Muscle of arm (tissue), 14 donors: ENCODE measurements at places on chromosomes 1 and 21.

DNA sequence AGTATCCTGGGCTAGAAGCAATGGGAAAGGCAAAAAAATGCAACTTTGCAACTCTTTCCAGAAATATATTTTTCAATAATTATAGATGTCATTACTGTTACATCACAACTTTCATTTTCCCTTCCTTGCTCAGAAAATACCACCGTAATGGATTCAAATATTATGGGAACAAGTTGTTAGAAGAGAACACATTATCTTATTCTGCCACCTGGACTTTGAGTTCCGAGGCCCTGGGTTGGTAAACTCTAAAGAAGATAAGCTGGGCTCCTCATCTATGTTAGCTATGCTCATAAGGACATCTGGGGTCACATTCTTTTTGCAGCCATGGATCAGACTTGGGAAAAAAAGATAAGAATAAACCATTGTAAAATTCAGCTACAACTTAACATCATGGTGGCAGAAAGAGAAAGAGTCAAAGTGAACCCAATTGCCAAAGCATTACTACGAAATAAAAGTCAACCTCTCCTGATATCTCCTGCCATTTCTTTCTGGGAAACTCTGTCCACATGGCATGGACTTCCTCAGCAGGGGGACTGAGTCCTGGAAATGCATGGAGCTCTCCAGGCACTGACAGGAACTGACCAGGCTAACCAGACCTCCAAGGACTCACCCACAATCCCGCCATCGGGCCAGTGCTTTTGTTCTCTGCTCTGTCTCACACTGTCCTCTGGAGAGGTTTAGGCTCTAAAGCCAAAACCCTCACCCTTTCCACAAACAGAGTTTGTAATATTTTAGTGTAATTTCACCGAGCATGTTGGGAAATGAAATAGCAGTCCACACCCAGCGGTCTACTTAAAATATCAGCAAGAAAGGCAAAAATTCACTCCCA lies 499.1 kb upstream of the RUNX1 start:
- DNase-seq = no peak

DNA sequence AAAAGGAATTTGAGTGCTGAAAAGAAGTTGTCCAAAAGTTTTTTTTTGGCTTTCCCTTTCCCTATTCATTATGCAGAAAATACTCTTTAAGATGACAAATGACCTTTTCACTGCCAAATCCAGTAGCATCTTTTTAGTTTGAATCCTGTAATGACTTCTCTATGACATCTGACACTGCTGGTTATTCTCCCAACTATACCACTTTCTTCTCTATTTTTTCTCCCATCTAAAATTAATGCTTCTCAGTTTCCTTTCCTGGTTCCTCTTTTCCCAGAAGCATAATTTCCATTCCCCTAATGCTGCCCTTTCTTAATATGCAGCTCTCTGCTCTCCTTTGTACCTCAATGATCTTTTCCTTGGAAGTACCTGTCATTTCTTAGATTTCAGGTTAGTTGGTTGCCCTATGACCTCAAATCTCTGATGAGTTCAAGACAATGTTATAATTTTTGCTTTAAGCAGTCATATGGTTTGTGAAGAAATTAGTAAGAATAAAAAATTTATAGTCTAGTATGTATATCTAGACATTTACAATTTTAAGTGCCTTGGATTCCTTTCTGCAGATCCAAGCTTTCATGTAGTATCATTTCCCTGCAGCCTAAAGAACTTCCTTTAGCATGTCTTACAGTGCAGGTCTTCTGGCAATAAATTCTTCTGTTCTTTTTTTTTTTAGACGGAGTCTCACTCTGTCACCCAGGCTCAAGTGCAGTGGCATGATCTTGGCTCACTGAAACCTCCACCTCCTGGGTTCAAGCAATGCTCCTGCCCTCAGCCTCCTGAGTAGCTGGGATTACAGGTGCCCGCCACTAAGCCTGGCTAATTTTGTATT lies 150.8 kb downstream of the CDC42BPA start:
- no peak for DNase-seq

DNA sequence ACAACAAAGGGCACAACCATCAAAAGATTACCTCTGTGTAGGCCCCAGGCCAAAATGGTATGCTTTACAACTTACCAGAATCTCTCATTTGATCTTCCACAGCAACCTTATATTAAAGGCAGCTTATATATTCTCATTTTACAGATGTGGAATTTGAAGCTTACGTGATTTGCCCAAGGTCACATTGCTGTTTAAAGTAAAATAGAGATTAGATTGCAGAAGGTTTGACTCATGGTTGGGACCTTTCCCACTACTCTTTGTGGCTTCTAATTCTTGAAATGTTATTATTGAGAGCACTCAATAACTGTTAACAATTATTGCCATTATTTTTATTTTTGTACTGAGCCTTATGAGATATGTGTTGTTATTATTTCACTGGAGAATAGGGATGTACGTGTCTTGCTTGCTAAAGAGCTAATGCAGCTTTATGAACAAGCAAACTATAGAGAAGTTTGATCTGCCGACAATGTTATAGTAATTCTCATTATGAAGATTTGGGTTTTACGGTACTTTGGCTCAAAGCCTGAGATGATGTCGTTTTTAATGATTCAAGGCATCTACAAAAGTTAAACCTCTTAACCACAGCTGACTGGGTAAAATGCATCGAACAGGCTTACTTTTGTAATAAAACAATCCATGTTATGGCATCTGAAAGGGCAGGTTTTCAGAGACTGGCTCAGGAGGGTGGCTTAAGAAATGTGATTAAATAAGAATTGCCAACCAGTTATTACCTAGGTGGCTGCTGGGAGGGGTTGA lies 43.3 kb upstream of the TSNAX start:
- no peak for DNase-seq

- no peak for DNase-seq
Measured at GRCh38 chr1:247334378-247335133, 2.9 kb upstream of the ZNF496 start.

- DNase-seq = no peak
Measured at GRCh38 chr1:118298397-118298796, 113.4 kb upstream of the SPAG17 start.

DNA sequence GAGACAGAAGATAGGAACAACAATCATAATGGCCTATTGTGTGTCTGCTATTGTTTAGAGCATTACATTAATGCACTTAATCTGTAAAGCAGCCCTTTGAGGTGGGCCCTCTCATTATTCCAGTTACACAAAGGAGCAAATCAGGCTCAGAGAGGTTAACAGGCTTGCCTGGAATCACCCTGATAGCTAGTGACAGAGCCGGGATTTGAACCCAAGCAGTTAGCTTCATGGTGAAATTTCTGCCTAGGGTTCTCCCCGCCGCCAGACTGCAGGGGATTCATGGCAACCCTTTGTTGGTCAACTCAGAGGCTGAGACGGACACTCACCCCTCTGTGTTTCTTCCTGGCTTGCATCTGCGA lies 7.1 kb downstream of the HEYL start:
- no peak for DNase-seq
